Breast epithelium (tissue), 4 donors: ENCODE measurements at places on chromosomes 1 and 21. TPM values are rescaled to one million over a fixed set of nuclear protein-coding genes. Genes with fewer than 3 reads are reported as not detected.
A peak's percentile ranks its signal among the peaks of the same experiment; 100 is the strongest.

VWA1 gene
- 44.8 TPM for total RNA-seq

GRCh38 chr21:36560933-36561575, 81.1 kb upstream of the CLDN14 start:
- no peak for DNase-seq

- DNase-seq: no peak
Observed at GRCh38 chr1:29953961-29954360, 717.6 kb downstream of the PTPRU start.

GRCh38 chr1:97630948-97631347, 289.9 kb downstream of the DPYD start:
- DNase-seq: no peak

- DNase-seq: no peak
Observed at GRCh38 chr1:199684686-199685273, 342.7 kb upstream of the NR5A2 start.

DNA sequence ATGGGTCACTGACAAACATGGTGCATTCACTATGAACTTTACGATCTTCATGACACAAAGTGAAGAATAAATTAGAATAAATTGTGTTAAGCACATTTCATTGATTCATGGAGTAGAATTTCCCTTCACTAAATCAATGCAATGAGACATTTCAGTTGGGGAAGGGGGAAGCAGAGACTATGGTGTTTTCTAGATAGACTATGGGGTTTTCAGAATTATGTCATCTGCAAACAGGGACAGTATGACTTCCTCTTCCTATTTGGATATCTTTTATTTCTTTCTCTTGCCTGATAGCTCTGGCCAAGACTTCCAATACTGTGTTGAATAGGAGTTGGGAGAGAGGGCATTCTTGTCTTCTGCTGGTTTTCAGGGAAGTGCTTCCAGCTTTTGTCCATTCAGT, 80.0 kb upstream of the C1orf105 start:
- DNase-seq: no peak

DNA sequence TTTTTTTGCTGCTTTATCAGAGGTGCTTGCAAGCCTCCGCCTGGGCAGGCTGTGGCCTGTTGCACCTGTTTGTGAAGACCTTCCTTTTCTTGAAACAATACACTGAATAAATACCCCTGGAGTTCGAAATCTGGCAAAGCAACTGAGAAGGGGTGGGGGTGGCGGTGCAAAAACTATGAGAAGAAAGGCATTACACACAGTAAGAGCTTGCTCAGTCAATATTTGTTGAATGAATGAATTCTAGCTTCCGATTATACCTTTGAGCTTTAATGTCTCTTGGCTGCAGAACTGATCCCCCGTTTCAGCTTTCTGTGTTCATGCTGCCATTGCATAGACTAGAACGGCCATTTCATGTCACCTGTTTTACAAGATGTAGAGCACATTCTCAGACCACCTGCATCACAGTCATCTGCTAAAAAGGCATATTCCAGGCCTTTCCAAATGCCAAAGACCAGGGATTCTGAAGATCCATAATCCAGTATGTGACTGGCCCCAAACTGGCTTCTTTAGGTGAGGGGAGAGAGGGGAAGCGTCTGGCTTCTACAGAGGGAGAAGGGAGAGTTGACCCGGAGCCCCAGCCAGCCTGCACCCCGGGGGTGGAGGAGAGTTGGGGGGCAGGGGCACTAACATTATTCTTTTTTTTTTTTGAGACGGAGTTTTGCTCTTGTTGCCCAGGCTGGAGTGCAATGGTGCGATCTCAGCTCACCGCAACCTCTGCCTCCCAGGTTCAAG, 111.5 kb downstream of the ETS2 start:
- peak; percentile 16 for DNase-seq

GRCh38 chr21:26127918-26128317, 42.7 kb downstream of the APP start:
- no peak for DNase-seq

DNA sequence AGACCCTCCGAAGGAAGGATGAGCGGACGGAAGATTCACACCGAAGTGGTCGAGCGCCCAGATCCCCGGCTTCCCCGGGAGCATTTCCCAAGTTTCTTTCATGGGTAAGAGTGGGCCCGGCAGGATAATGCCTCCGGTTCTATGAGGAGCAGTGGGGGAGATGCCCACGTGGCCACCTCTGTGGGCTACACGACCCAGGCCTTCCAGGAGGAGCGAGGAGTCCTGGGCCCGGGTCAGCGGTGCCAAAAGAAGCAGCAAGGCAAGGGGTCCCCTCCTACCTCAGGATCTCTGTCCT, 7.9 kb upstream of the NBPF11 start:
- no peak for DNase-seq

DNA sequence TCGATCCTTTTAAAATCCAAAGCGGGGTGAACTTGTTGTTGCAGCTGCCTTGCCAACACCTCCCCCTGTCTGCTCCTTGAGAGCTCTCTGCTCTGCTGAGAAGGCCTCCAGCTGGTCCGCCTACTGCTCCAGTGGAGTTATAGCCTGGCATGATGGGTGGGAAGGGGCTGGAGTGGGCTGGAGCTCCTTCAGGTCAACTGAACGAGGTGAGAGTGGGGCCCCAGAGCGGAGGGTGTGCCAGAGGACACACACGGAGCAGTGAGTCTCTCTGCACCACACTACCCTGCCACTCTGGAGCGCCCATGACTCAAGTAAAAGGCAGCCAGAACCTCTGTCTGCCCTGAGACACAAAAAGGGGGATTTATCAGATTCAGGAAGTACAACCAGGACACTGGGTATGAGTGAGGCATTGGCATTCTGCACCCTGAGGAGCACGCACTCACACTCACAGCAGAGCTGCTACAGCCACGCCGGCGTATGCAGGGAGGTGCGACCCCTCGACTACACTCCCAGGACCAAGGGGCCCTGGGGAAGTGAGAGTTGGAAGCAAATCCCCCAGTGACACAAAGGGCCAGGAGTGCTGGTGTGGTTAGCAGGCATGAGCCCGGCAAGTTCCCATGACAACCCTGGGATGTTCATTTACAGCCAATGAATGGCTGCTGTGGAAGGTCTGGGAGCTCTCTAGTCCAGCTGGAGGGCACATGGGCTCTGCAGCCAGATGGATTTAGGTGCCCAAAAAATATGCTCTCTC, 28.0 kb upstream of the EVA1B start:
- no peak for DNase-seq
